Bronchial epithelial cell (primary cell): ENCODE measurements at places on chromosomes 16 and 17. TPM values are rescaled to one million over a fixed set of nuclear protein-coding genes. Genes with fewer than 3 reads are reported as not detected.

OTOA gene
- not detected in 2 replicates for total RNA-seq

PPP1R27 gene
- total RNA-seq, result 0.13 TPM in 1 of 2 replicates, not detected in the other

P3H4 gene
- total RNA-seq, result 32.1 and 47.1 TPM in 2 replicates

CACNG3 gene
- not detected in 2 replicates for total RNA-seq

PRAC1 gene
- not detected in 2 replicates for total RNA-seq
